ENCODE measurements at places on chromosomes 11 and 22. TPM values are rescaled to one million over a fixed set of nuclear protein-coding genes. Genes with fewer than 3 reads are reported as not detected.
A peak's percentile ranks its signal among the peaks of the same experiment; 100 is the strongest.

- no peak for DNase-seq
These were observed 85.4 kb downstream of the OSBP2 start for GRCh38 chr22:30780026-30780425.

GRCh38 chr11:102972853-102973252, 17.3 kb upstream of the MMP13 start:
- DNase-seq, result no peak

GRCh38 chr11:13207665-13208594, 69.7 kb upstream of the BMAL1 start:
- peak; percentile 34 for DNase-seq

DNA sequence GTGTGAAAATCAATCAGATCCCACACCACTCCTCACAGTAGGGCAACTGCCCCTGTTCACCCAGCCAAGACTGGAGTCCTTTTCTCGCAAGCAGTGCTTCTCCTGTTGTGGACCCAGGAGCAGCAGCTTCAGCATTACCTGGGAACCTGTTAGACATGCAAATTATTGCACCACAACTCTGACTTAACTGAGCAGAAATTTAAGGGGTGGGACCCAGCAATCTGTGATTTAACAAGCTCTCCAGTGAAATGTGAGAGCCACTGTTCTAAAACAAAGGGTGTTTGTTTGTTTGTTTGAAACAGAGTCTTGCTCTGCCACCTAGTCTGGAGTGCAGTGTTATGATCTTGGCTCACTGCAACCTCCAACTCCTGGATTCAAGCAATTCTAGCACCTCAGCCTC, 591.4 kb downstream of the SOX6 start:
- no peak for DNase-seq

IGSF9B gene
- total RNA-seq, result 30.3 TPM

SHANK3 gene
- total RNA-seq, result 21.8 TPM

All from mucosa of gallbladder (tissue), 1 donor.